SJSA1 (cell line): ENCODE measurements at places on chromosomes 6 and 20. TPM values are rescaled to one million over a fixed set of nuclear protein-coding genes. Genes with fewer than 3 reads are reported as not detected.

Gene LGSN
- total RNA-seq: not detected in 2 replicates

GRCh38 chr6:7848229-7848628 is 62.4 kb downstream of the TXNDC5 start:
- no peaks in the 10 kb centered on the region for H3K4me1 ChIP-seq
- DNase-seq: no peak
- H3K36me3 ChIP-seq: no peaks in the 10 kb centered on the region
- no peaks in the 10 kb centered on the region for H3K27me3 ChIP-seq
- no peak overlapping the region for H3K27ac ChIP-seq

Gene WFDC5
- not detected in 2 replicates for total RNA-seq

DNA sequence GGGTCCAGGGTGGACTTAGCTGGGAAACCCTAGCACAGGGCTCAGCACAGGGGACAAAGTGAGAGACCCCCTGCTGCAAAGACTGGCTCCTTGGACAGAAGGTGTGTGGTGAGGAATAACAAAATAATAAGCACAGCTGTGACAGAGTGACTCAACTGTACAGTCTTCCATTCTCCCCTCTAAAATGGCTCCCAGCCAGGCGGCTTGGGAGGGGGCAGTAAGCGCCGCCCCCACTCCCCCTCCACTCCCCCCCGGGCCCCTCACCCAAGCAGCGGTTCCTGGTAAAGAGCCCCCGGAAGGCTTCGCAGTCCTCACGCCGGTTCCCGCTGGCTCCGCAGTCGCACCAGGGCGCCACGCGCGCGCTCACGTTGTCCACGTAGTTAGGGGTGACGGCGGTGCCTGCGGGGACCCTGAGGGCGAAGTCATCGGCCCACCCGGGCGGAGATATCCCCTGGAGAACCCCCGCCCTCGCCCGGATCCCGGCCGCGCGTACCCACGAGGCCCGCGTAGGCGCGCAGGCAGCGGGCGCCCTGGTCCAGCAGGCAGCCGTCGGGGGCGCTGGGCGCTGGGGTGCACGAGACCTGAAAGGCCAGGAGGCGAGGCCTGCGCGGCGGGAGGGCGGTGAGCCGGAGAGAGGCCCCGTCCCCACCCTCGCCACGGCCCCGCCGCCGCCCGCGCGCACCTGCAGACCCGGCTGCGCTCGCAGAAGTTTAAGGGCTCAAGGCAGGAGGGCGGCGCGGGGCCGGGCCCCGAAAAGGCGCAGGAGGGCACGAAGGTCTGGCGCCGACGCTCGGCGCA is 2.7 kb downstream of the GFRA4 start:
- no peak for DNase-seq
- H3K27ac ChIP-seq: no peak overlapping the region
- H3K36me3 ChIP-seq: no peaks in the 10 kb centered on the region

- no peak overlapping the region for H3K27ac ChIP-seq
- H3K4me3 ChIP-seq: no peak overlapping the region
- no peaks in the 10 kb centered on the region for H3K4me1 ChIP-seq
- H3K27me3 ChIP-seq: no peaks in the 10 kb centered on the region
- H3K36me3 ChIP-seq: no peaks in the 10 kb centered on the region
- DNase-seq: no peak
These were observed 248.1 kb downstream of the CD109 start for GRCh38 chr6:73943930-73944652.

Gene BAG2
- 22.7 and 32.8 TPM in 2 replicates for total RNA-seq

Gene DNPH1
- total RNA-seq: 35.7 and 71.5 TPM in 2 replicates

DNA sequence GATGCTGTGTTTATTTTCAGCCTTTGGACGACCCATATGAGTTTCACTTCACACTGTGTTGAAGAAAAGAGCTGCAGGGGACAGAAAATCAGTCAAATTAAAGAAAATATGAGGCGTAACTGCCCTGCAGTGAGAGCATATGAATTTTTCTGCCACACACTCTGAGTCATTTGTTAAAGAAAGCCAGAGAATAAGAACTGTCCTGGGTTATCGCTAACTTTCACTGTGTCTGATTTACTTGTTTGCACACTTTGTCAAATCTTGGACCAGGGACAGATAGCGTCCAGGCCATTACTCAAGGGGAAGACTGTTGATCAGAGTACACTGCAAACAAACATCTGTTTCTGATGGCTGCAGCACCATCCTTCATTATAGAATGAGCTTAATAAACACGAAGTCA is 126.8 kb upstream of the AGPAT4 start:
- no peak for DNase-seq
- no peaks in the 10 kb centered on the region for H3K27me3 ChIP-seq
- H3K4me3 ChIP-seq: no peak overlapping the region
- no peaks in the 10 kb centered on the region for H3K36me3 ChIP-seq
- no peaks in the 10 kb centered on the region for H3K4me1 ChIP-seq
- no peak overlapping the region for H3K27ac ChIP-seq

DNA sequence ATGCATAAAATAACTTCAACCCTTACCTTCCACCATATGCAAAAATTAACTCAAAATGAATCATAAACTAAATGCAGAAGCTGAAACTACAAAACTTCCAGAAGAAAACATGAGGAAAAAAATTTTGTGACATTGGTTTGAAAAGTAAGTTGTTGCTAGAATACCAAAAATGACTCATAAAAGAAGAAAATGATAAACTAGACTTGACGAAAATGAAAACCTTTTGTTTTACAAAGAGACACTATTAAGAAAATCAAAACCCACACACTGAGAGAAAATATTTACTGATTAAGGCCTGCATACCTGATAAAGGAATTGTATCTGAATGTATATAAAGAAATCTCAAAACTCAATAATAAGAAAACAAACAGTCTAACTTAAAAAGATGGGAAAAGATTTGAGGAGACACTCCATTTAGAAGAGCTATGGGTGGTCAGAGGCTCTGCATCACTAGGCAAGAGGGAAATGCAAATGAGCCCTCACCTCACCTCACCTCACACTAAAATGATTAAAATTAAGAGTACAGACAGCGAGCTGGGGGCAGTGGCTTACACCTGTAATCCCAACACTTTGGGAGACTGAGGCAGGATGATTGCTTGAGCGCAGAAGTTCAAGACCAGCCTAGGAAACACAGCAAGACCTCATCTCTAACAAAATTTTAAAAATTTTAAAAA is 97.6 kb upstream of the CST7 start:
- H3K4me1 ChIP-seq: no peaks in the 10 kb centered on the region
- no peak overlapping the region for H3K4me3 ChIP-seq
- H3K27me3 ChIP-seq: no peaks in the 10 kb centered on the region
- DNase-seq: no peak
- no peak overlapping the region for H3K27ac ChIP-seq

Gene FBXO5
- total RNA-seq: 68.7 and 87.5 TPM in 2 replicates

GRCh38 chr20:13800728-13801134 is 15.9 kb downstream of the NDUFAF5 start:
- no peaks in the 10 kb centered on the region for H3K4me1 ChIP-seq
- peaks cover 83% of the 10 kb centered on the region for H3K36me3 ChIP-seq
- H3K27ac ChIP-seq: no peak overlapping the region
- DNase-seq: no peak
- H3K27me3 ChIP-seq: no peaks in the 10 kb centered on the region

GRCh38 chr6:139490482-139490881 is 116.0 kb upstream of the CITED2 start:
- H3K36me3 ChIP-seq: no peaks in the 10 kb centered on the region
- DNase-seq: no peak
- H3K27me3 ChIP-seq: no peaks in the 10 kb centered on the region
- no peak overlapping the region for H3K4me3 ChIP-seq
- no peak overlapping the region for H3K27ac ChIP-seq
